Tibial artery (tissue), 4 donors: ENCODE measurements at places on chromosomes 16 and 17.

- no peaks in the 10 kb centered on the region for H3K27me3 ChIP-seq
- H3K4me1 ChIP-seq: no peaks in the 10 kb centered on the region
- H3K4me3 ChIP-seq: no peak overlapping the region
- no peak overlapping the region for H3K27ac ChIP-seq
- no peaks in the 10 kb centered on the region for H3K36me3 ChIP-seq
- DNase-seq: peak; percentile 72
Observed at GRCh38 chr17:35969558-35970380, 11.5 kb downstream of the CCL16 start.

GRCh38 chr16:8943966-8944759, 19.5 kb downstream of the USP7 start:
- H3K27ac ChIP-seq: no peak overlapping the region
- H3K36me3 ChIP-seq: no peaks in the 10 kb centered on the region
- no peak for DNase-seq
- no peaks in the 10 kb centered on the region for H3K27me3 ChIP-seq

DNA sequence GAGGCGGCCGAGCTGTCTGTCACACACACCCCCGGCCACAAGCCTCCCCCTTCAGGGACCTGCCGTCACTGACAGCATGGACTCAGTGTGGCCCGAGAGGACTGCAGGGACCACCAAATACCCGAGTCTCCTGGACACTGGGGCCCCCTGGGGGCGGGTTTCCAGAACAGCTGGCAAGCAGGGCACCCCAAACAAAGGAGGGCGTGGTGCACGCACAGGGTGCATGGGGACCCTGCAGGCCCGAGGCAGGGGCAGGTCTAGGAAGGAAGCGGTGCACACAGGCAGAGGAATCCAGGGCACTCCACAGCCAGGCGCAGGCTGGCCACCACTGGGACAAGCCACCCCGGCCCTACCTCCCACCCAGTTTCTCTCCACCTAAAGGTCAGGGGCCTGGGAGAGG, 28.7 kb upstream of the ENPP7 start:
- H3K27me3 ChIP-seq: peaks cover 90% of the 10 kb centered on the region
- no peak overlapping the region for H3K4me3 ChIP-seq

GRCh38 chr16:64278196-64278595, 843.7 kb downstream of the CDH11 start:
- H3K4me1 ChIP-seq: no peaks in the 10 kb centered on the region
- H3K4me3 ChIP-seq: no peak overlapping the region
- H3K27ac ChIP-seq: no peak overlapping the region

DNA sequence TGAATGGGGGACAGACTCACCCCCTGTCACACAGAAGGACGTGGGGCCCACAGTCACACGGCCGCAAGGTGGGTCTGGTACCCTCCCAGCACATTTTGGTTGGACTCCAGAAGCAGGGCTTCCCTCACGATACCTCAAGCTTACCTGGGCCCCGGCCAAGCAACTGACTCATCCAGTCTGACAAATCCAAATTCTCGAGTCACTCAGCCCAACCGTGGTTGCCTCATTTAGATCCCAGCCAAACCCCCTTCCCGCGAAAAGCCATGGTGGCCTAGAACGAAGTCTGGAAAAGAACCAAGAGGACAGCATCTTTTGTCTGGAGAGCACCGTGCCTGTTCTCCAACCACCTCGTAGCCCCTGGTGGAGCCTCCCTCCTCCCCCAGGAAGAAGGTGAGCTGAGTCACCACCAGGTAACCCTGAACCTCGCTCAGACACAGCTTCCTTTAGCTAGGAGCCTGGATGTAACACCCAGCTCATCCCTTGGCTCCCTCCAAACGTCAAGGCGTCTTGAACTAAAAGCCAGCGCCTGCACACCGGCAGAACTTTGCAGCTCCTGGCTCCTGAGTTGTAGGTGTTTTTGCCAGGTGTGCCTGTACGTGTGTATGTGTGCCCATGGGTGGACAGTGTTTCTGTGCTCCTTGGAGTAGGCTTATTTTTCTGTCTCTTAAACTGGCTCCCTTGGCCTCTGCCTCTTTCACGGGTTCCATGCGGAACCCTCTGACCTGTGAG, 78.9 kb downstream of the CMIP start:
- H3K4me3 ChIP-seq: no peak overlapping the region
- DNase-seq: no peak
- H3K4me1 ChIP-seq: no peaks in the 10 kb centered on the region
- H3K36me3 ChIP-seq: no peaks in the 10 kb centered on the region
- no peaks in the 10 kb centered on the region for H3K27me3 ChIP-seq

DNA sequence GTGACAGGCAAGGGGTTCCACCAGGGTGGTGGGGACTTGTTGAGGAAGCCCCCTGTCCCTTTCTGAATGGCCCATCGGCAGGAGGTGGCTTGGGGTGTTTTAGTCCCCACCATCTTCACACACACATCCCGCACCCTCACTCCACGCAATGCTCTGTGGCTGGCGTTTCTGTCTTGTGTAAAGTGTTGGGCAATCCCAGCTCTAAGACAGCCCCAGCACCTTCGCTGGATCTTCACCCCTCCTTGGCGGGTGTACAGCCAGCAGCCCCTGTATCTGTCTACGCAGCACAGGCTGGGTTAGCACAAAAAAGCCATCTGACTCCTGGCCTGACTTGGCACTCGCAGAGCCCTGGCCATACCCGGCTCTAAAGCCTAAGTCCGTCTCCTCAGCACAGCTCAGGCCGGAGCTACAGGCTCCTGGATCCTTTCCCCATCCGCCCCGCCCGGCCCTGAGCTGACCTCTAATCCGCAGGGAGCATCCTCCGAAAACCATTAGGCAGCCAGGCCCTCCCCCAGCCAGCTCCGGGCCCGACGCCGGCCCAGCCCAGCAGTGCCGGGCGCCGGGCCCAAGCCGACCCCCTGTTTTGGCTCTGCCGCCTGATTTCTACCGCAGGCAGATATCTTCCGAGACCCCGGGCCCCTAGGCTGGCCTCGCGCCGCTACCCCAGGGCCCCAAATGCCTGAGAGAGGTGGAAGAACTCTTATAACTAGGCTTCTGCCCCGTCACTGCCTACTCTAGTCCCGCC, 42.4 kb upstream of the TAC4 start:
- H3K27me3 ChIP-seq: peaks cover 52% of the 10 kb centered on the region
- H3K27ac ChIP-seq: no peak overlapping the region
- H3K4me3 ChIP-seq: no peak overlapping the region
- no peaks in the 10 kb centered on the region for H3K4me1 ChIP-seq
- no peaks in the 10 kb centered on the region for H3K36me3 ChIP-seq

DNA sequence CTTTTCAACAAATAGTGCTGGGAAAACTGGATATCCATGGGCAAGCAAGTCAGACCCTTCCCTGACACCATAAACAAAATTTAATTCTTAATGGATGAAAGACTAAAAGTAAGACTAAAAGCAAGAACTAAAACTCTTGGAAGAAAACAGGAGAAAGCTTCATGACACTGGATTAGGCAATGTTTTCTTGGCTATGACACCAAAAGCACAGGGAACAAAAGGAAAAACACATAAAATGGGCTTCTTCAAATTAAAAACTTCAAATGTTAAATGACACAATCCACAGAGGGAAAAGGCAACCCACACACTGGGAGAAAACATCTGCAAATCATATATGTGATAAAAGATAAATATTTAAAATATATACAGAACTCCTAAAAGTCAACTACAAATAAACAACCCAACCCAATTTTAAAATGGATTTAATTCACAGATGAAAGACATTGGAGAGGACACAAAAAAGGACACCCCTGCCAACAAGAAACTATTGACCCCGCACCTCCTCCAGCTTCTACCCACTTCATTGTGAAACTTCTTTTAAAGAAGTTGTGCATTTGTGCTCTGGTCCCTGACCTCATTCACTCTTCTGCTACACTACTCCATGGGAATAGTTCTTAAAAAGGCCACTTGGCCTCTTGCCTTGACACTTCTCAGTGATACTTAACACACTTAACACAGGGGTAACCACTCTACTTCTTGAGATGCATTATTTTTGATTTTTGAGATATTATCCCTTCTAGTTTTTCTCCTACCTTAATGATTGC, 80.3 kb downstream of the TRIM37 start:
- no peak for DNase-seq
- no peak overlapping the region for H3K27ac ChIP-seq
- H3K4me1 ChIP-seq: no peaks in the 10 kb centered on the region
- peaks cover 16% of the 10 kb centered on the region for H3K36me3 ChIP-seq
- no peaks in the 10 kb centered on the region for H3K27me3 ChIP-seq
